Activated CD8-positive, alpha-beta memory T cell treated with anti-CD3 and anti-CD28 coated beads for 48 hours (primary cell): ENCODE measurements at places on chromosomes 1 and 21.

DNA sequence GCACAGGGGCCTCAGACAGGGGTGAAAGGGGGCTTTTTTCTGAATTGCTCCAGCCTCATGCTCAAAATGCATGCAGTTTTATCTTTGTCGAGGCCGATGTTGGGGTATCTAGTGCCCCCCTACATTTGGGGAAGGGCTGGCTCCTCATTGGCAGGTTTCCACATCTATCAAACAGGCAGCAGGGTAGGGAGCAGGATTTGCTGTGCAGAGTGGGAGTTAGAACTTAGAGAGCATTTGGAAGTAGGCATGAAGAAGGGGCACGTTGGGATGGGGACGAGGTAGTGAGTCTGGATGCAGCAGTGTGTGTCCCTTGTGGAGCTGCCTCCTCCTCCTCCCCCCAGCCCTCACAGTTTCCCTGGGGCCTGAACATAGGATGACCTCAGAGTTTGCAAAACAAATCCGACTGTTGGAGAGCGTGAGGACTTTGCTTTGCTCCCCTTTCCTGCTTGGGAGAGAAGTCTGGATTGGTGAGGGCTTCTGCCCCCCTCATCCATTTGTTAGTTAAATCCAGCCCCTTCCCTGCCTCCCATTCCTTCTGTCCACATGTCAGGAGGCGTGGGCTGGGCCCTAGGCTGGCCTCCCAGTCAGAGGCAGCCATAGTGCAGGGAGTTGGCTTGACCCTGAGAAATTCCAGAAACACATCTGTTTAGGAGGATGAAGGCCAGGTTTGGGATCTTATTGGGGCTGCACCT, 36.9 kb upstream of the GPR37L1 start:
- DNase-seq = no peak

DNA sequence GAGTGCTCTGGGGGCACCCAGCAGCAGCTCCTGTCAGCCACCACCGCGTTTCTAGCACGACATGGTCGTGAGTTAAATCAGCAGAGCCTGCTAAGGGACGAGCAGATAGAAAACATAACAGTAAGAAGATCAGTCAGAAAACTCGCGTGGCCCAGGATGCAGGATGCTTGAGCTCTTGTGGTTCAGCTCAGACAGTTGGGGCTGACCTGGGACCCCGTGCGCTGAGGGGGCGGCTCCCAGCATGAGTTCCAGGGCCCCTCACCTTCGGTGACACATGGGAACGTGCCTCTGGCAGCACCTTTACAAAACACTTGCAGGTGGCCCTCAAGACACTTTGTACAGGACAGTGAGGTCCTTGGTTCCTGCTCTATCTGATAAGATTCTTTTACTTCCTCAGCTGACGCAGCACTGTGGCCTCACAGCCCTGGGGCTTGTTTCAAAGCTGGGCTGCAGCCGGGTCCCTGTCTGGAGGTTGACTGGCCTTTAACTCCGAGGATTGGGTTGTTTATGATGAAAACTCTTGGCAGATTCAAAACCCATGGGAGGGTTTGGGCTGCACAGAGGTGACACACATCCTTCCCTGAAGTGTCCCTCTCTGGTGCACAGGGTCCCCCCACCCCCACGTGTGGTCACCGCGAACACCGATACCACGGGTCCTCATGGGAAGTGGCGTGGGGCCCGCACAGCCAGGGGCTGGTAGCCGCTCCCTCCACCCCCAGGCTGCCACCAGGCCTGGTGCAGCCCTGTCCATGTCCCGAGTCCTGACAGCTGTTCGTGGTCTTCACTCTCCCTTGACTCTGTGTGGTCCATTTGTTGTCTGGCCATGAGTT, 65.3 kb upstream of the COL6A1 start:
- no peak for DNase-seq

DNA sequence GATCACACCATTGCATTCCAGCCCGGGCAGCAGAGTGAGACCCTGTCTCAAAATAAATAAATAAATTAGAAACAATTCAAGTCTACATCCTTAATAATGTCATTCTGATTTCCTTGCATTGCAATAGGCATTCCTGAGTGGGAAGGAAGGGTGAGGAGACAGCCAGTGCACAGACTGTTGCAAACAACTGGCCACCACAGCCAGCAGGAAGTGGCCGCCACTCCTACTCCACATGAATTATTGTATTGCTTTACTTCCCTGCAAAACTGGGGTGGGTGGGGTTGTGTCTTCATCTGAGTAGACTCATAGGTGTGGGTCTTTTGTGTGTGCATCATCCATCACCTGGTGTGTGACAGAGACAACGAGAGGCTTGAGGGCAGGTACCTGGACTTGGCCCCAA, 60.1 kb downstream of the OPTC start:
- DNase-seq = no peak

- no peak for DNase-seq
These were observed 238.5 kb downstream of the PTGER3 start for GRCh38 chr1:70809069-70809468.

- DNase-seq = no peak
These were observed 1.6 kb downstream of the ACAP3 start for GRCh38 chr1:1306070-1306660.

DNA sequence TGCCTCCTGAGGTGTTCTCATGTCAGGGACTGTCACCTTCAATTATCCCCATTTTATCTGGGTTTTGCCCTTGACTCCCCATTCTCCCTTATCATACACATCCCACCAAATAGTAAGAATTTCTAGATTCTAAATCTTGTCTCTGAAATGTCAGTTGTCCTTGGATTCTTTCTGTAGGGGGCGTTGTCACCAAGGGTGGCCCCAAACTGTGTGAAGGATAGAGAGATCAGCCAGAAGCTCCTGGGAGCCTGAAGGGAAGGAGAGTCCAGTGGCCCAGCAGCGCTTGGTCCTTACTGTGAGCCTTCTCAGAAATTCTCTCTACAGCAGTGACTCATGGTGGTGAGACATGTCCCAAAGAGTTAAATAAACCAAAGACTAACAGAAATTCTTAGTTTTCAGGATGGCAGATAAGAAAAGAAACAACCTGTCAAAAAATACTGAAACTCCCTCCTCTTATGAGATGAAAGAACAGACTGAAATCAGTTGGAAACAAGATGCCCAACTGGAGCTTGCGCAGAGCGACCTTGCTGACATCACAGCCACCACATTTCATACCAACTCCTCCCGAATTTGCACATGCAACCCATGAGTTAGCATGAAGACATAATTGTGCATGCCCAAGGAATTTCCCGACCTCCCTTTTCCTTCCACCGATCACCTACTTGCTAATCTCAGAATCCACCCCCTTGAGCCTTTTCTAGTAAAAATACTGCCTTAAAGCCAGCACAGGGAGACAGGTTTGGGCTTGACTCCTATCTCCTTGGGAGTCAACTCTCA, 109.8 kb downstream of the ELAVL4 start:
- no peak for DNase-seq

DNA sequence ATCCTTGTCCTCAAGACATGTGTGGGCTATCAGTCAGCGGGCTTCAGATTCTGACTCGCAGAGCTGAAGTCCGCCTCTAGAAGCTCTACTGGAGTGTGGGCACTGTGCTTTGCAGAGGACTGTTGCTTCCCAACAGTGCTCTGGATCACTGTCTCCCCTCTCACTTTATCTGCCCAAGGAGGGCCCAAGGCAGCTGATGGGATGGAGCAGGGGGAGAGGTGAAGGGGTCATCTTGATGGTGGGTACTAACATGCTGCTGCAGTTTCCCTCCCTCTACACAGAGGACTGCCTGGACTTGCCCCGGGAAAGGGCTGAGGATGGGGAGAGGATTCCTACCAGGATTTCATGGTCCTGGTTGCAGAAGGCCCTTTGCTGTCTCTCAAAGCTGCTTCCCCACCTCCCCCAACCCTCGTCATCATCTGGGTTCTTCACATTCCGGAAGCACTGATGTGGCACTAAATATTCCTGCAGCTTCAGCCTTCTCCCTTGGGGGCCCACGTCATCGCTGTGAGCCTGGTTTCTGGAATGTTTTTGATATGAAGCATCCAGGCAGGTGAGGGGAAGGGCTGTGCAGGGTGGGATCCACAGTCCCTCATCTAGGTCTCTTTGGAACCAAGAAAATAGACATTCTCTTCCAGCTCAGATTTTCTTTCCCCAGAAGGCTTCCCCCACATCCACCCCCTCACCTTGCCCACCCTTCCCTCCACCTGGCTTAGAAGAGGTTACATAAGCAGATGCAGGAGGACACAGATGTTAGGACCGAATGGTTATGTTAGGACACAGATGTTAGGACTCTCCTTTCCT, 23.2 kb downstream of the NUAK2 start:
- DNase-seq = no peak

- no peak for DNase-seq
These were observed 14.8 kb upstream of the RNF220 start for GRCh38 chr1:44390277-44390676.
